ENCODE measurements at places on chromosomes 13 and 19.

- no peak for DNase-seq
Measured at GRCh38 chr13:111874981-111875380, 192.0 kb upstream of the SOX1 start.

- no peak for DNase-seq
Measured at GRCh38 chr13:79673993-79674377, 193.0 kb downstream of the NDFIP2 start.

DNA sequence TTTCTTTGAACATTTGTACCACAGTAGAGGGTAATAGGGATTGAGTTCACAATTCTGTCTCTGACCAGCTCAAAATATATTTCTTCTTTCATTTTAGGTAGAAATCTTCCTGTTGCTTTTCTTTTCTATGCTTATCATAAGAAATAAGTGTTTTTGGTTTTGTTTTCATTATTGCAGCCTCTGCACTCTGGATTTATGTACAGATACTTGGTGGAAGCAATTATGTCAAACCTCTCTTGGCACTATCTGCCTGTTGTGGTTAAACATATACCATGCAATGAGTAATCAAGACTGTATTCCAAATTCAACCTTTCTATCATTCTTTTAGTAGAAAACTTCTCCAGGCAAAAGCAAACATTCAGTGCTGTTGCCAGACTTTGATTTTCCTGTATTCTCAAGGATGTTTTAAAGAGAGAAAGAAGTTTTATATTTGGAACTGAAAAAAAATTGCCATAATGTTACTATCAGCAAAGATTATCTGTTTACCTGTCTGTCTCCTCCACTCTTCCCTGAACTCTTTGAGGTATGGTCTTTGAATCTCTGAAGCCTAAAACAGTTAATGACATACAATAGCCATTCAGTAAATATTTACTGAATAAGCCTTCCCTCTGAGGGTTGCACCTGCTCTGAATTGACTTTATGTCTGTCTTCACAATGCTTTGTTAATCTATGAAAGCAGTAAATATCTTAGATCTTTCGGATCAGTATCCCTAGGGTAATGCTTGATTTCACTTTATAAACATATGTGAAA, 612.5 kb upstream of the PRR20A start:
- no peak for DNase-seq

- no peak for DNase-seq
Measured at GRCh38 chr19:33440241-33440640, 66.7 kb downstream of the CEBPG start.

- no peak for DNase-seq
Measured at GRCh38 chr19:51503286-51503817, 1.8 kb upstream of the SIGLEC12 start.

- DNase-seq = no peak
Measured at GRCh38 chr13:21973437-21974125, 302.7 kb downstream of the FGF9 start.

GRCh38 chr13:98652721-98653462, 76.0 kb upstream of the STK24 start:
- no peak for DNase-seq

DNA sequence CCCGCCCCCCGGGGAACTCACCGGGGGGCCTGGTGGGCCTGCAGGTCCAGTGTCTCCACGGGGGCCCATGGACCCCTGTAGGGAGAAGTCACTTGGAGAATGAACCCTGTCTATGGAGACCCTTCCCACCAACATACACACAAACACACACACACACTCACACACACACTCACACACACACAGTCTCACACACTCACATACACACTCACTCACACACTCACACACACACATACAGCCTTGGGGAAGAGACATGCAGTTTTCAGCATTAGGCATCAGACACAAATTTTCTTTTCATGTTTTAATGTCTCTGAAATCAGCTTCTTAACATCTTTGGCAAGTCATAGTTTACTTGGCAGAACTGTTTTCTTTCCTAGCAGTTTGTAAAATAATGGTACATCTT, 31.0 kb upstream of the OLFM2 start:
- DNase-seq = no peak

- DNase-seq = no peak
Measured at GRCh38 chr13:19810996-19811881, 28.5 kb upstream of the PSPC1 start.

DNA sequence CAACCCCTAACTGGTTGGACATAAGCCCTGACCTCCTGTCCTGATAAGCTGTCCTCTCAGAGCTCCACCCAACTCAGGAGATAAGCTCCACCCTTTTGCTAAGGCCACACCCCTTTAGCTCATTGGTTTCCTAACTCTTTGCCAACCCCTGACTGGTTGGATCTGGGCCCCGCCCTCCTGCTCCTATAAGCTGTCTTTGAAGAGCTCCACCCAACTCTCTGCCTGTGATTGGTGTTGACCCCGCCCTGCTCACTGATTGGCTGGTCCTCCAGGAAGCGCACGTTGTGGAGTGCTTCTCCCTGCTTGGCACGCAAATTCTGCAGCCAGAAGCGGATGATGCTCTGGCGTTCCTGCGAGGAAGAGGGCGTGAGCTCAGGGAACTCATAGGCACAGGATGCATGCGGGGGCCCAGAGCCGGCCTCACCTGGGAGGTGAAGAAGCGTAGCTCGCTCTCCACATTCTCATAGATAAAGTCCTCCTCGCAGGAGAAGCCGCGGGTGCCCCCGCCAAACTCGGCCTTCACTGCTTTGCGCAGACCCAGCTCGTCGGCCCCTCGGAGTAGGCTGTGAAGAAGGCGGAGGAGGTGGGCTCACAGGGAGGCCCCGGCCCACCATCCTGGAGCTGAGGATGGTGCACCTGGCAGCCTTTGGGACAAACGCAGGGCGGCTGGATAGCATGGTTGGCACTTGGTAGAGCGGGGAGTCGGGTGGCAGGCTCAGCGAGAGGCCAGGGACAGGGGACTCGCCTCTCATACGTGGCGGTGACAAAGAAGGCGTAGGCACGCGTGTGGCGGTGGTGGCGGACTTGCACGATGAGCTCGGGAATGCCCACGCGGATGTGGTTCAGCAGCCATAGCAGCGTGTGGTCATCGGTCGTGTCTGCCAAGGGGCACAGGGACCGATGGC, 1.7 kb downstream of the ANO8 start:
- no peak for DNase-seq

GRCh38 chr19:18289471-18290301, 8.3 kb upstream of the JUND start:
- DNase-seq = no peak

DNA sequence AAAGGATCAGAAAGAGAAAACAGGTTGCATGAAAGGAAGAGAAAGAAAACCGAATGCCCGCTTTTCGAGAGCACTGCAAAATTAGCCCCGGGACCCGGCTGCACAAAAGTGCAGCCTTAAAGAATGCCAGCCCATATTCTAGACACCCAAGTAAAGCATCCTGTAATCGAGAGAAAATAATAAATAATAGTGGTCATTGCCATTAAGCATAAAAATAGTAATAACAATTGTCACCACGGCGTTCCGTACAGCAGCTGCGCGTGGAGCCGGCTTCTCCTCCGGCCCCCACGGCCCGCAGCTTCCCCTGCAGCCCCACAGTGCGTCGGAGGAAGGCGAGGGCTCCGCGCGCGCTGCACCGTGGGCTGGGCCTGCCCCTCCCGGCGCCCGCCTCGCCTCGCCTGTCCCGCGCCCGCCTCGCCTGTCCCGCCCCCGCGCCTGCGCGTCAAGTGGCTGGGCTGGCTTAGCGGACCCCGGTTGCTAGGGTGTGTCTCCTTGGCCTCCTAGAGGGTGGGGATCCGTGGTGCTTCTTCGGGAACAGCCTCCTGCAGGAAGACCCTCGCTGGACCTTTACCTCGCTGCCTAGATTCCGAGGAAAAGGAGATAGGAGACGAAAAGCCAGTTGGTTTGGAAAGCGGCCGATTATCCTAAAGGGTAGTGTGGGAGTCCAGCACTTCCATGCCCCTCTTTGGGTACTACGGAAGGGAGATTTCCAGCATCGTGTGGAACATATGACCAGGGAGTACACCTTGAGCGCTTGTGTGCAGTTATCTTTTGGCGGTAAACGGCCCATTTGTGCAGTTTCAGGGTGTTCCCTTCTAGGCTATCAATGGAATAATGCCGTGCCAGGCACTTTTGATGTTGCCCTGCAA, at the start of gene LRRC63:
TSS of gene LRRC63 (plus strand) at position 446 of the 869 bp plus-strand sequence. CDS start 1,107 bp downstream, outside the sequence.
- peak; percentile 84 for DNase-seq

DNA sequence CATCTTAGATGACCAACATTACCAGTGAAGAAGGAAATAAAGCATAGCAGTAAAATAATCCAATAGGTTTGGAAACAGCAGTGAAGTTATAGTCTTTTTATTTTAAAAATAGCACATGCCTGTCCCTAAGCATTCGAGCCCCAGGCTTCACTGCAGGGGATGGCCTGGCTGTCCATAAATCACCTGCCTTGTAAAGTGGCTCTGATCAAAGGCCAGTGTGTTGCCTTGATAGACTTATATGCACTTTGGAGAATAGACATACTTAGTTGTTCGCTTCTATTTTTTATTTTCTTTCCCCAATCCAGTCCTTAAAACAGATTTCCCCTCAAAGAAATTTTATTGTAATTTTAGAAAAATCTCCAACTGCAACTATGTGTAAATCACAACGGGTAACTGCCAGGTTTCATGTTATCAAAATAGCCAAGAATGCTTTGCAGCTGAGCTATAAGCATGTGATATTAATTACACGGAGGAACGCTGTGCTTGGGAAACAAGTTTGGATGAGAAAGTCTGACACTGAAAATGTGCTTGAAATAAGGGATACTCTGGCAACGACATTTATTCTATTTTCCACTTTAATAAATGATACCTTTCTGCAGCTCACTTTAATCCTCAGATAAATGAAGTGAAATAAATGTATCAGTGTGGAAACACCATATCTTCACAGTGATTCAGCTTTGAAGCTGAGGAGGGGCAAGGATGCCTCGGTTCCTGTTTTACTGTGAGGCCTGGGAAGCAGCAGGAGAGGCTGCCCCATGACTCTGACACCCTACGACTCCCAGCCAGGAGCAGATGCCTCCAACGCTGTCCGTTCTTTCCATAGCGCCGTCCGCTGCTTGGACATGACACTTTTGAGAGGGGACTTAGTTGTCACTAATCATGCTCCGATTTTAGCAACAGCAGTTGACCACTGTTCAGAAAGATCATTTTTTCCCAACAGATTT, 5.5 kb upstream of the METTL21C start:
- DNase-seq = no peak

DNA sequence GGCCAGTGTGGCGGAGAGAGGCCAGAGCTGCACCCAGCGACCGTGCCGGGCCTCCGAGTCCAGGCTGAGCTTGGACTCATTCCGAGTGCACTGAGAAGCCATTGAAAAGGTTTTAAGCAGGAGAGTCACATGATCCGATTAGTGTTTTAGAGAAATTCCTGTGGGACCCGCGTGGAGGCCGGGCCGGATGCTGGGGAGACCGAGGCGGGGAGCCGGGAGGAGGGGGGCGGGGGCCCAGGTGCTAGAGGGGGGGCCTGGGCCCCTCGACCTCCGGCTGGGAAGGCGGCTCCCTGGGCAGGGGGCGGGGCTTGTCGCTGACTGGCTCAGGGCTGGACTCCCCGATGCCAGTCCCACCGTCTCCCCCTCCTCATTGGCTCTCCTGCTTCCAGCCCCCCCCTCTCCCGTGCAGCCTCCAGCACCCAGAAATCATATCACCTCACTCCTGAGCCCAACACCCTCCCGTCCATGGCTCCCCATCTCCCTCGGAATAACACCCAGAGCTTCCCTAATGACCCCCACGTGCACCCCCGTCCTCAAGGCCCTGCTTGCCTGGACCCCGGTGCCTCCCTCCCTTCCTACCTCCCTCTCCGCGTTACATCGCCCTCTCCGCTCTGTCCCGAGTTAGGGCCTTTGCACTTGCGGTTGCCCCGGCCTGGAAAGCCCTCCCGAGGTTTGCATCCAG, 5.2 kb upstream of the ZNF579 start:
- DNase-seq = peak; percentile 44

DNA sequence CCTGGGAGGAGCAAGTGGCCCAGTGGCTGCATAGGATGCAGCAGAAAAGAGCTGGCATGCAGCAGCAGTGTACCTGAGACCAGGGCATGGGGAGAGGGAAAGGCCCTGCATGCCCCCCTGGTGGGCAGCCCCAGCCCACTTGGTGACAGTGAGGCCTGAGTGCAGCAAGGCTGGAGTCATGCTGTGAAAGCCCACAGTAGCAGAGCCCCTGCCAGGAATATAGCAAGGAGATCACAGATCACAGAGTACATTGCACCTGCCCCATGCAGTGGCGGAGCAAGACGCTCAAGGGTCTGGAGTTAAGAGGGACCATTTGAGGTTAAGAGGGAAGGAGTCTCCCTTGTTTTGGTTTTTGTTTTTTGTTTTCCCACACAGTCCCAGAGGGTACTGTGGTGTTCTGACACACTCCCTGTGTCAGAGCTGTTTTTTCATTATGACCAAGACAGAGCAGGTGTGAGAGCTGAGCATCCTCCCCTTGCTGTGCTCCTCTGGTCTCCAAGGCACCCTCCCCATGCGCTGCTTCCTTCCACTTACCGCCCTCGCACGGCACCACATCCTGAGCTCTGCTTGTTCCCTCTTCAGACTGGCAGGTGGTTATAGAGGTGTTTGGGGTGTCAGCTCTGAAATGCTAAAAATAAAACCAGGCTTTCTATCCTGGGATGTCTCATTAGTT, 85.0 kb upstream of the UBL3 start:
- peak; percentile 53 for DNase-seq

- DNase-seq = no peak
Measured at GRCh38 chr13:52650731-52651130, 1.9 kb upstream of the SUGT1 start.

DNA sequence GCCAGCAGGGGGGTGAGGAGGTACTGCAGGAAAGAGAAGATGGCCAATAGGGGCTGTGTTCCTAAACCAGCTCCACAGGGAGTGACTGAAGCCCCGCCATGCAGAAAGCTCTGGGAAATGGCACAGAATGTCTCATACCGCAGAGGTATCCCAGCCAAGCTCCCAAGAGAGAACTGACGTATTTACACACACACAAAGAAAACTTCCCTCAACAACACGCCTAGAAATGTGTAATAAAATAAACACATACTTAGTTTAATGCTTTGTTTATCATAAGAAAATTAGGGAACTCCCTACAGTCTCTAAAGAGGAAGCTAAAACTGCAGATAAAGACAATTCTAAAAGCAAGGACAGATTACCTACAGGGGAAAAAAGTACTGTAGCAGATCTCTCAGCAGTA, 40.0 kb downstream of the ESD start:
- DNase-seq = no peak

GRCh38 chr13:71524613-71525304, 342.2 kb downstream of the DACH1 start:
- no peak for DNase-seq

GRCh38 chr13:25507841-25508240, 136.1 kb downstream of the ATP8A2 start:
- no peak for DNase-seq

- DNase-seq = no peak
Measured at GRCh38 chr19:47310819-47311218, 1.2 kb downstream of the C5AR1 start.
